ENCODE measurements at places on chromosomes 3 and 15. TPM values are rescaled to one million over a fixed set of nuclear protein-coding genes. Genes with fewer than 3 reads are reported as not detected.

Gene GPR87
- 0.22 TPM for total RNA-seq

Gene SH2D7
- total RNA-seq, result 0.07 TPM

Gene RBPMS2
- total RNA-seq, result not detected

Gene PLA2G4D
- not detected for total RNA-seq

Gene WDR49
- total RNA-seq, result not detected

Gene GCNT3
- total RNA-seq, result not detected

Gene AGBL1
- not detected for total RNA-seq

Gene IL5RA
- not detected for total RNA-seq

Gene CA12
- total RNA-seq, result not detected

Gene SNX22
- 0.51 TPM for total RNA-seq

Gene SMCO1
- total RNA-seq, result not detected

Gene MFN1
- total RNA-seq, result 32.9 TPM

Gene OCA2
- not detected for total RNA-seq

Gene ZIC1
- total RNA-seq, result not detected

Gene CGNL1
- not detected for total RNA-seq

Gene RETNLB
- not detected for total RNA-seq

Gene SST
- total RNA-seq, result not detected

Gene OR5K2
- total RNA-seq, result not detected

Gene BFSP2
- total RNA-seq, result 0.44 TPM

Gene GPR62
- not detected for total RNA-seq

Gene XXYLT1
- total RNA-seq, result 9.7 TPM

Gene PRTG
- not detected for total RNA-seq

Gene C3orf22
- not detected for total RNA-seq

Gene LIPC
- total RNA-seq, result 4.4 TPM

Gene SLCO2A1
- not detected for total RNA-seq

Gene BCL2A1
- 31.0 TPM for total RNA-seq

Gene RLBP1
- not detected for total RNA-seq

Gene EXD1
- total RNA-seq, result not detected

Gene LMCD1
- 0.59 TPM for total RNA-seq

Gene ARHGEF26
- total RNA-seq, result 0.07 TPM

Gene BDH1
- total RNA-seq, result 71.0 TPM

Gene ST8SIA2
- total RNA-seq, result not detected

Gene HDC
- total RNA-seq, result 0.61 TPM

Gene UBE2Q2
- total RNA-seq, result 30.0 TPM

Gene TMEM212
- total RNA-seq, result not detected

Gene COL8A1
- 0.10 TPM for total RNA-seq

Gene ZDHHC19
- total RNA-seq, result not detected

Gene FAM81A
- 0.17 TPM for total RNA-seq

Gene MED12L
- 1.4 TPM for total RNA-seq

All from T-helper 1 cell treated with Interleukin-12 subunit alpha and Interleukin-12 subunit beta and Interleukin-4 antibody, amounts not matched to agents 30 ng/mL and 1 ng/mL, for 36 hours (primary cell).